ENCODE measurements at places on chromosomes 13 and 19. TPM values are rescaled to one million over a fixed set of nuclear protein-coding genes. Genes with fewer than 3 reads are reported as not detected.

MEIOSIN gene
- total RNA-seq, result 0.11 TPM

DNA sequence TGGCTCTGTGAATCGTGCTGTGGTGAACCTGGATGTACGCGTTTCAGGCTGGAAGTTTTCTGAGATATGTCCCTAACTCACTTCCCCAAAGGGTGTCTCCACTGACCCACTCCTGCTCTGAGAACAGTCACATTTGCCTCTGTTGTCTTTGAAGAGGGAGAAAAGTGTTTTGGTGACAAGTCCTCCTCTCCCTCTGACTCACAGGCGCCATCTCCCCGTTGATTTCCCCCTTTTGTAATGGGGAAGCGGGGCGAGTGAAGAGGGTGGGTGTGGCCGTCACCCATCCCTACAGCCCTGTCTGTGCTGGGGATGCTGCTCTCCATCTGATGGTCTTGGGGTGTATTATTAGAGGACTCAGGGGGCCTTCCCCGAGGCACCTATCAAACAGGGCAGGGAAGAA, 9.6 kb downstream of the APC2 start:
- no peak for DNase-seq

OLFM2 gene
- total RNA-seq, result 93.3 TPM

DNA sequence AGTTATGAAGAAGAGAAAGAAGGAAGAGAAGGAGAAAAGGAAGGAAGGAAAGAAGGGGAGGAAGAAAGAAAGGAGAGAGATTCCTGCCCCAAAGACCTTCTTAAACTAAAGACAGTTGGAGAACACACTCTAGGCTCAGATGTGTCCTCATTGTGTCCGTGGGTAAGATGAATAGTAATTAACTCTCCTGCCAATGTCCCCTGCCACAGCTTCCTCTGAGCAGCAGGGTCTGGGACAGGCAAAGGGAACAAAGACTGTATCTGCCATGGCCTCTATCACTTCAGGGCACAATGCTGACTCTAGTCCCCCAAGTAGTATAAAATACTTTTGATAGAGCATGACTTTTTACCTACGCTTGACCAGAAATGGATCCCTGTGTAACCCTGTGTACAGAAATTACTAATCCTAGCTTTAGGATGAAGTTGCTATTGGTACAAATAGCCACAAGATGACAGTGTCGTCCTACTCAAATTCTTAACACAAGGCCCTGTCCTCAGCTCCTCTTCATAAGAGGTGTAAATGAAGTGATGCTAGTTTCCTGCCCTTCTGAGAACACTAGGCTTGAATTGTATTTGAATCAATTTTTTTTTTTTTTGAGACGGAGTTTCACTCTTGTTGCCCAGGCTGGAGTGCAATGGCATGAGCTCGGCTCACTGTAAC, 186.2 kb upstream of the GPR12 start:
- no peak for DNase-seq
